ENCODE measurements at places on chromosomes 3 and 15.

DNA sequence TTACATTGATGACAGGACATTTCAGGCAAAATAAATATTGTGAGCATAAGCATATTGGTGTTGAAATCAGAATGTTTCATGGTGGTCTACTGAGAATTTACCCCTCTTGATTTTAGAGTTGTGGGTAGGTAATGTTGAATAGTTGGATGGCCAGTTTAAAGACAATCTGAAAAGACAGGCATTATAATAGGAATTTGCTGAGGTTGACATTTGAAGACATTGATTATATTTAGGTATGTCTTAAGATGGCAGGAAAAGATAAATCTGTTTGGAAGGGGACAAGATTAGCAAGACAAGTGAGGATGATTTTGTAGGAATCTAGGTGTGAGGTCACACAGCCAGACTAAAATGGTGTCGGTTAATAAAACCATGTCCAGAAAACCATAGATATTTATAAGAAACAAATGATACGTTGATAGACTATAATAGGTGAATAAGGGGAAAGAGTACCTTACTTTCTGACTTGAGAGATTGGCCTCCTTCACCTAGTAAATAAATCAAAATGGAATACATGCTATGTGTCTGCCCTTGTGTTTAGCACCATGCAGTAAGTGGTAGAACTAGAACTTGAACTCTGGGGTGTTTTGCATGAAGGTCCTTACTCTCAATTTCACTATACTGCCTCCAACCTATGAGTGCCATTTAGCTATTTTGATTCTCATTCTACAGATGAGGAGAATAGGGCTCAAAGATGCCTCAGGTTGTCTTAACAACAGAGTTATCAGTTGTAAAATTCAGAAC lies 57.9 kb downstream of the ALCAM start:
- no peak for DNase-seq

DNA sequence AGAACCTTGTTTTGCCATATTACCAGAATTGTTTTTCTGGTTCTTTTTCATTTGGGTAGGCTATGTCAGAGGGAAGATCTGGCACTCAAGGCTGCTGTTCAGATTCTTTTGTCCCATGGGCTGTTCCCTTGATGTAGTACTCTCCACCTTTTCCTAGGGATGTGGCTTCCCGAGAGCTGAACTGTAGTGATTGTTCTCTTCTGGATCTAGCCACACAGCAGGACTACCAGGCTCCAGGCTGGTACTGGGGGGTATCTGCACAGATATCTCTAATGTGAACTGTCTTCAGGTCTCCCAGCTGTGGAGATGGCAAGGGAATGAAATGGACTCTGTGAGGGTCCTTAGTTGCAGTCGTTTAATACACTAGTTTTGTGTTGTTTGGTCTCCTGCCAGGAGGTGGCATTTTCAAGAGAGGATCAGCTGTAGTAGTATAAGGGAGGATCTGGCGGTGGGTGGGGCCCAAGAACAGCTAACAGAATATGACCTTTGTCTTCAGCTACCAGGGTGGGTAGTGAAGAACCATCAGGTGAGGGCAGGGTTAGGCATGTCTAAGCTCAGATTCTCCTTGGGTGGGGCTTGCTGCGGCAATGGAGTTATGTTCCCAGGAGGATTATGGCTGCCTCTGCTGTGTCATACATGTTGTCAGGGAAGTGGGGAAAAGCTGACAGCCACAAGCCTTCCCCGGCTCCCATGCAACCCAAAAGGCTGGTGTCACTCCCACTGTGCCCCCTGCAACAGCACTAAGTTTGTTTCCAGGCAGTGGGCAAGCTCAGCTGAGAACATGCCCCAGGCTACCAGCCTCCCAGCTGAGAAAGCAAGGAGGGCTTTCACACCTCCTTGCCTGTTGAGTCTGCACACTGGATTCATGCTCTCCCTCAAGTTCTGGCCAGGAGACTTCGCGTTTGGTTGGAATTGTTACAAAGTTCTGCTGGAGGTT lies 252.5 kb downstream of the ISL2 start:
- no peak for DNase-seq

DNA sequence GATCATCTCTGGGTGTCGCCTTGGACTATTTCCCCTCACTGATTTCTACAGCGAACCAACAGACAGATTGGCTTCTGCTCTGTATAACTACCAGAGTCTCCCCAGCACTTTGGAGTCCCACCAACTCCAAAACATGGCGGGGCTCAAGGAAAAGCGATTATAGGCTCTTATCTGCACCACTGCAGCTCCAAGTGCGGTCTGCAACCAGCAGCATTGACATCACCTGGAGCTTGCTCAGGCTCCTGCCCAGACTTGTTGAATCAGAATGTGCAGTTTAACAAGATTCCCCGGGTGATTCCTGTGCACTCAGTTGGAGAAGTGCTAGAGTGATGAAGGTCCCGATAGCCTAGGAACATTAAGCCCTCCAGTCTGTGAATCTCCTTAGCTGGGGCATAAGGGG lies 9.0 kb downstream of the CCK start:
- DNase-seq = no peak

DNA sequence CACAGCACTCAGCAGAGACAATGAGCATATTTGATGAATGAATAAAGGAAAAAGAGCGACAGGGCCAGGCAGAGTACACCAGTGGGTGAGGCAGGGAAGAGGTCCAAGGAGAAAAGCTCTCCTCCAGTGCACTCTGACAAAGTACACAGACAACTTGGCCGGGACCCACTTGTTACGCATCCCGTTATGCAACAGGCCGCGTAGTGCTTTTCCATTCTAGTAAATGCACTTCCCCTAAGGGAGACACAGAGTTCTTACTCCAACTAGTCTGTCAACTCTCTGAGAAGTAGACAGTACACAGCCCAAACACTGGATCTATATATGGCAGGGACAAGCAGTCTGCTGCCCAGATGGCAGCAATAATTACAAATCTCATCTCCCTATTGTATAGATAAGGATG lies 18.5 kb downstream of the LARP6 start:
- DNase-seq = no peak

DNA sequence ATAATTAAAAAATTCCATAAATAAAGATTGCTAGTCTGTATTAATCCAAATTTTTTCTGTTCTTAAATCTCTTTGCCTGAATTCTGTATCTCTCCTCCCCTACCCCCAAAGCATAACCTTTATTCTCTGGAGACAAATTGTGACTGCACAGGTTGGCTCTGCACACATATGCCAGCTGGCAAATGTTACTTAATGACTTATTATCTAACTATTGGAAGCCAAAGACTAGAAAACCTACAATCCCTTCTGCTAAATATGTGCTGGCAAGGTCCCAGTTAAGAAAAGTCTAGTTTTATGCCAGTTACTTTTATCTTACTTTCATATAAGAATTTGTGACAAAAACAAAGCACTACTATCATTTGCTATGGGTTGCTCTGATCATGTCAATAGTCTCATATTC lies 569.3 kb downstream of the MECOM start:
- DNase-seq = no peak

- no peak for DNase-seq
Measured at GRCh38 chr3:141269961-141270360, 38.3 kb downstream of the PXYLP1 start.

- DNase-seq = no peak
Measured at GRCh38 chr3:45894015-45894414, 7.7 kb downstream of the CCR9 start.

DNA sequence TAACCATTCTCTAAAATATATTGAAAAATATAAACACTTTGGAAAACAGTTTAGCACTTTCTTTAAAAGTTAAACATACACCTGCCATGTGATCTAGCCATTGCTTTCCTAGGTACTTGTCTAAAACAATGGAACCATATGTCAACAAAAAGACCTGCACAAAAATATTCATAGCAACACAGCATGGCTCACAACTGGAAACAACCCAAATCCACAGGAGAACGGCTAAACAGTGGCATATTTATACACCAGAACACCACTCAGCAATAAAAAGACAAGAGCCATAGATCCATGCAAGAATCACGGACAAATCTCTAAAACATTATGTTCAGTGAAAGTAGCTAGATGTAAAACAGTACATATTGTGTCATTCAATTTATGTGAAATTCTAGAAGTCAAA lies 221.3 kb upstream of the UBE2E2 start:
- no peak for DNase-seq

DNA sequence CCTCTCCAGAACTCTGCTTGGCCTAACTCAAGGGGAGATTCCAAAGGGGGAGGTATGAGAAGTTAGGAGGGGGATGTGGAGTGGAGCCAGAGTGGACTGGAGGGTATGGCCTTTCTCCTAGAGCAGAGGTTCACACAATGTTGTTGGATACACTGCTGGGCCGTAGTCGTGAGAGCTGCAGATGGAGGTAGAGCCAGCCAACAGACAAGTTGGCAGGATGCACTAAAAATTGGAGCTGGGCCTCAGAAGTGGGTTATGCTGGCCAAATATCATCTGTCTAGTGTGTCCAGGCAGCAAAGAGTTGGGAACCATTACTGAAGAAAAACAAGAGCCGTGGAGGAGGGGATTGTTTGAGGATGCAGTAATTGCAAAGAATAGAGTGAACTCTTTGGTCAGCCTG lies 27.7 kb upstream of the LRRFIP2 start:
- no peak for DNase-seq

GRCh38 chr3:106282943-106283342 lies 414.1 kb upstream of the CBLB start:
- no peak for DNase-seq

DNA sequence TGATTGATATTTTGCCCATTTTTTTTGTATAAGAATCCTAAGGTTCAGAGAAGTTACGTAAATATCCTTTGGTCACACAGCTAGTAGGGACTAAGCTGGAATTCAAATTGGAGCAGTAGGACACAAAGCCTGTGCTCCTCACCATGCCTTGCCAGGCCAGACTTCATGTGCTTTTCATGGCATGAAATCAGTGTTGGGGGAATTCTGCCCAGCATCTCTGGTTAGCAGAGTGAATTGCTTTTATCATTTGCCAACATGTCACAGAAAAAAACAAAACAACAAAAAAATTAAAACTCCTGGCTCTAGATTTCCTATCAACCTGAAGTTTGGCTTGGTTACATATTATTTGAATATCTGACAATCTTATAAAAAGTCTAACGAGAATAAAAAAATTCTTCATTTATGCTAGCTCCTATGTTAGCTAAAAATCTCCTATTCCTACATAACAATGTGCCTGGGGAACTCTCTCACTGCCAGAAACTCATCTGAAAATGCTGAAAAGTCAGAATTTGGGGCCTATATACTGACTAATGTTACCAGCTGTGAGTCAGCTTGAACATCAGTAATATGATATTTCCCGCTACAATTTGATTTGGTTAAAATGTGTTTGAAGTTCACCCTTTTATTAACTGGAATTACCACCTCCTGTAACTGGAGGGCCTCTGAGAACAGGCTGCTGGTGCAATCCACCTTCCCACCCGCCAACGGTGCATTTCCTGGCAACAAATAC lies 141.7 kb downstream of the TIGIT start:
- DNase-seq = no peak

Measured in GM12892 (cell line).